Activated CD4-positive, alpha-beta T cell treated with anti-CD3 and anti-CD28 coated beads, Interleukin-2, amount 10 ng/mL, durations not matched to agents 7 days and 5 days (primary cell): ENCODE measurements at places on chromosomes 2 and 18. TPM values are rescaled to one million over a fixed set of nuclear protein-coding genes. Genes with fewer than 3 reads are reported as not detected.

- DNase-seq = no peak
Observed at GRCh38 chr18:62781262-62781661, 65.9 kb downstream of the PHLPP1 start.

IL1RN gene
- 0.37 TPM for total RNA-seq

ABCG5 gene
- total RNA-seq = not detected

- no peak for DNase-seq
Observed at GRCh38 chr2:147759536-147759935, 85.3 kb upstream of the ACVR2A start.

GRCh38 chr18:38174173-38174572 is 608.6 kb upstream of the CELF4 start:
- DNase-seq = no peak

GRCh38 chr2:83585250-83585649 is 873.8 kb downstream of the SUCLG1 start:
- no peak for DNase-seq

DNA sequence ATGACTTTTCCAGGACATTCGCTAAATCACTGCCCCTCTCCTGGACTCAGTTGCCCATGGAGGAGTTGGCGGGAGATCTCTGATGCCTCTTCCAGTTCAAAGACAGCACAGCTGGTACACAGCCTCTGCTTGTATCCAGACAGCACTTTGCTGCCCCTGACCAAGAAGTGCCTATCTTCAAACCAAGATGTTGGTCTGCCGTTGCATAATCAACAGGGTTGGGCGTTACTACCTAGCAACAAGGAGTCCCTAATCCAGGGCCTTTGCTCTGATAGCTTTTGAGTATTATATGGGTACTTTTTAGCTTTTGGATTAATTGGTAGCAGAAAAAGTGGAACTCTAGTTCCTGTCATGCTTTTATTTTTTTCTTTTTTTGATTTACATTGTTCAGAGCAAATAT is 166.6 kb downstream of the FAM210A start:
- DNase-seq = no peak

- DNase-seq = no peak
Observed at GRCh38 chr2:165594935-165595255, 125.4 kb downstream of the CSRNP3 start.

DNA sequence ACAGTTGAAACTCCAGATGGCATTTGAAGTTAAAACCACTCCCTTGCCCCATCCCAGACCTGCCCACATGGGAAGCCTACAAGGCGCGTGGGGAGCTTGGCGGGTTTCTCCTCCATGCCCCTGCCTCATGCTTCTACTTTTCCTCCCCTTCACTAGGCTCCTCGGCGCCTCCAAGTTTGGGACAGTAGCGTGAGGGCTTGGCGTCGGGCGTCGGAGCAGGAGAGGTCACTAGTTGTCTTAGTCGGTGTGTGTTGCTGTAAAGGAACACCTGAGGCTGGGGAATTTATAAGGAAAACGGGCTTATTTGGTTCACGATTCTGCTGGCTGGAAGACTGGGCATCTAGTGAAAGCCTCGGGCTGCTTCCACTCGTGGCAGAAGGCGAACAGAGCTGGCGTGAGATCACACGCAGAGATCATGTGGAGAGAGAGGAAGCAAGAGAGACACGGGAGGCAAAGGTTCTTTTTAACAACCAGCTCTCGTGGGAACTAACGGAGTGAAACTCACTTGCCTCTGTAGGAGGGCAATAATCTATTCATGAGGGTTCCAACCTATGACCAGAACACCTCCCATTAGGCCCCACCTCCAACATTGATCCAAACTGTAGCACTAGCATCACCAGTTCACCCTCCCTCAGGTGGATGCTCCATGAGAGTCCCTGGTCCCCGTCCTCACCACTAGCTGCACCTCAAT is 25.3 kb downstream of the ITM2C start:
- DNase-seq = no peak

DNA sequence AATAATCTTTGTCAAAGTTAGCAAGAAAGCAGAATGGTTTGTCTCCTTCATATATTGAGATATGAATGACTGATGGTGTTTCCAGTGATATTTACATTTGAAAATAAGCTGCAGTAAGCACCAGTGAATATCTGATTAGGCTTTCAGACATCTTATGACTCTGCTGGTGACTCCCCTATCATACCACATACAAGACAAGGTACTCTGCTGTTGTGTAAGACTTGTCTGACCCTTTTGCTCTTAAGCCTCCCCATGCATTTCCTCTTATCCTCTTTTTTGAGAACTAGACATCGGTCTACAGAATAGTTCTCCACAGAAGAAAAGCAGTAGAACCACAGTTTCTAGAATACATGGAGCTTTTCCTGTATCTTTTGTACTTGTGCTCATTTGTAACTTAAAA is 9.3 kb downstream of the POLI start:
- no peak for DNase-seq

DNA sequence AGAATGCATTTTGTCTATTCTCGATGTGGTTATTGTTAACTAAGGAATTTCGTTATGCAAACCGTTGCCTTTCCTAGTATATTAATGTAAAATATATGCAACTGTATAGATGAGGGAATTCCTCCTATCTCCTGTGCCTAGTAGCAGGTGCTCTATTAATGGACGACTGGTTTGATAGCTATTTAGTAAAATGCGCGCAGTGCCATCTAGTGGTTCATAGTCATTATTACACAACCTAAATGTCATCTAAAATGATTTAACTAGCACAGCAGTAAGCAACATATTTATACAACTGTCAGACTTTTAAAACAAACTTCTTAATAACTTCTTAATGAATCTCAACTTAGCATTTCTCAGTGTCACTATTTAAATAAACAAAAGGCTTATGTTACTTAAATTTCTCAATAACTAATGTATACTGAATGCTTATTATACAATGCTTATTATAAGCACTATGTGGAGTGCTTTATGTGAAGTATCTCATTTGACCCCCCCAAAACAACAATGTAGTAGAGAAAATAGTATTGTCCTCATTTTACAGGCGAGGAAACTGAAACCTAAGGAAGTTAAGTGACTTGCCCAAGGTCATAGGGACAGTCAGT is 77.9 kb downstream of the DTNA start:
- peak; percentile 52 for DNase-seq

GRCh38 chr18:13585379-13586153 is 140.8 kb downstream of the FAM210A start:
- peak; percentile 3 for DNase-seq

DNA sequence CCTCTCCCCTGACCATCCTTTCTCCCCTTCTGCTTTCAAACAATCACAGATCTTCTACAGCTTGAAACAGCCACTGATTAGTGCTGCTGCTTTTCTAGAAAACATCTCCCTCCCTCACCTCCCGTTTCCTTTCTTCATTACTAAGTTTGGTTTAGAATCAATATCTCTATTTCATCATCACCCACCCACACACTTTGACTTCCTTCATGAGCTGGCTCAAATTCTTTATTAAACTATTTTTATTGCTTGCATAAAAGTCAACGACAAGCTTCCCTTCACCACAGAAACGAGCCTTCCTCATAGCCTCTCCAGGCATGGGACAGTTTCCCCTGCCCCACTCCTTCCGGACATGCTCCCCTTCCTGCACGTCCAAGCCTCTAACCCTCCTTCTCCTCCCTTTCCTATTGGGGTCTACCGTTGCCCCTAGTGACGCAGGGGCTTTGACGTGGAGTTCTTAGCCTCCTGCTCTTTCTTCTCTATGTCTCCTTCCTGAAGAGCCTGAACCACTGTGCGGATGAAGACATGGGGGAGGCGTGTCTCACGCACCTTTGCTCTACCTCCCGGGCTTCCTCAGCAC is 172.0 kb downstream of the AFF3 start:
- no peak for DNase-seq

- no peak for DNase-seq
Observed at GRCh38 chr2:8268172-8268783, 413.6 kb upstream of the ID2 start.

GRCh38 chr2:229096409-229097066 is 174.5 kb downstream of the PID1 start:
- DNase-seq = no peak

GALNT5 gene
- total RNA-seq = not detected

DNA sequence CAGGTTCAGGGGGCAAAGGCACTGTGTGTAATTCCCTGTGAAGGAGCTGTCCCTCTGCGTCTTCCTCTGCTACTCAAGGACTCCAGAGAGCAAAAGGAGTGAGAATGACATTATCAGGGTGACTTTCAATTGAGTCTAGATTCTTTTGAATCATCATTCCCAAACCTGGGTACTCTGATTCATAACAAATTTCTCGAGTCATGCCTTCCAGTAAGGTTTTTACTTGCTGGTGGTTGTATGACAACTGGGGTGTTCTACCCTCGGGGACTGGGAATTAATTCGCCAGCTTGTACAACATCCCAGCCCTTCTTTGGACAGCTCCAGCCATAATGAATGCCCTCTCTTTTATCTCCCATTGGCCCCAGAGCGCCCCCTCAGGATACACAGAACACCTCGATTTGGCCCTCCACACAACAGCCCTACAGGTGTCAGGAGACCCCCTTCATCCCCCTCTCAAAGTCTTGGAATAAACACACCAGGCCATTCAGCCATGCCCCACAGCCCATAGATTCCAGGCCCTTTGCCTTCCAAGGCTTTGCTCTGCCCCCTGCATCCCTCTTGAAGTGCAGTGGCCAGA is 254.5 kb downstream of the KLHL29 start:
- DNase-seq = no peak

DNA sequence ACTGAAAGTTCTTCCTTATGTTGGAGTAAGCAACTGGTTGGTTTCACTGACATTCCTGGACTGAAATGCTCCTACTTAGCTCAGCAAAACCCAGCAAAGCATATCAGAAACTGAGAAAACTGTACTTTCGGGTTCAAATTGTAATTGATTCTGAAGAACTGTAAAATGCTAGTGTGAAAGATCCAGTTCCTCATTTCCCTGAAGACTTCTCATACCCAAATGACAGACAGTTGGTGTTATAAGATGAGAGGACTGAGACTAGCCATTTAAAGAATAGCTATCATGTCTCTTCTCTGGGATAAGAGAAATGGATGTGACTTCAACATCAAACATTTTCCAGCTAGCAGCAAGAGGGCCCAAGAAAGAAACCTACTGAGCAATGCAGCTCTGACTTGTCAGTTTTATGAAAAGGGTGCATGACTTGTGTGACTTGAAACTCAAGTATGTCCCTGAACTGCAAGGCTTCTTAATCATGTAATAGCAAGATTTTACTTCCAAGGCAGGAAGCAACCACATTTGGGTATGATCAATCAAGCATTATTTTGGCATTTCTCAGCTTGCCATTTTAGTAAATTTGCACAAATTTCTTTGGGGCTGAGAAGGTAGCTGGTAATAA is 420.3 kb upstream of the MMADHC start:
- DNase-seq = no peak

GRCh38 chr2:73933194-73933593 is 6.5 kb downstream of the DGUOK start:
- no peak for DNase-seq

GRCh38 chr18:51273437-51273836 is 76.0 kb upstream of the MEX3C start:
- no peak for DNase-seq

GRCh38 chr2:191061381-191061980 is 47.5 kb upstream of the STAT1 start:
- DNase-seq = peak; percentile 50

- DNase-seq = no peak
Observed at GRCh38 chr2:218039171-218039570, 29.9 kb upstream of the RUFY4 start.

SLC40A1 gene
- total RNA-seq = 2.6 TPM

TGIF1 gene
- 12.5 TPM for total RNA-seq

PTRHD1 gene
- 33.1 TPM for total RNA-seq

CHRNG gene
- total RNA-seq = not detected

DNA sequence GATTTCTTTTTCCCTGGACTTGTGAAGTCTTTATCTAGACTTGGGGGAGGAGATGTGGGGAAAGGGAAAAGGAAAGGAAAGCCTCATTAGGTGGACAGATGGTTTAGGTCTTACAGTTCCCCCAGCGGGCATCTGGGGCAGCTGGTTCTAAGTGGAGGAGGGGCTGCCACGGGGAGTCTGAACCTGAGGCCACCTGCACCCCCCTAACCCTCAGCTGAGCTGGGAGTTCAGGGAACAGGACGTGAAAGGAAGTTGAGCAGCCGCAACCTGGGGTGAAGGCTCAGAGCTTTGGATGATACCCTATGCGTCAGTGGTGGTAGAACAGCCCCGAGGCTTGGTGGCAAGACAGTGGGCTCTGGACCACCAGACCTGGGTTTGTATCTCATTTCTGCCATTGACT is 26.8 kb downstream of the ITM2C start:
- no peak for DNase-seq

GRCh38 chr18:49656073-49656692 is 94.3 kb downstream of the LIPG start:
- DNase-seq = no peak

GRCh38 chr18:75124991-75125381 is 84.0 kb downstream of the PTGR3 start:
- no peak for DNase-seq

- DNase-seq = no peak
Observed at GRCh38 chr2:205527801-205528200, 154.5 kb upstream of the NRP2 start.
